ENCODE measurements at places on chromosomes 2 and 18.
A peak's percentile ranks its signal among the peaks of the same experiment; 100 is the strongest.

DNA sequence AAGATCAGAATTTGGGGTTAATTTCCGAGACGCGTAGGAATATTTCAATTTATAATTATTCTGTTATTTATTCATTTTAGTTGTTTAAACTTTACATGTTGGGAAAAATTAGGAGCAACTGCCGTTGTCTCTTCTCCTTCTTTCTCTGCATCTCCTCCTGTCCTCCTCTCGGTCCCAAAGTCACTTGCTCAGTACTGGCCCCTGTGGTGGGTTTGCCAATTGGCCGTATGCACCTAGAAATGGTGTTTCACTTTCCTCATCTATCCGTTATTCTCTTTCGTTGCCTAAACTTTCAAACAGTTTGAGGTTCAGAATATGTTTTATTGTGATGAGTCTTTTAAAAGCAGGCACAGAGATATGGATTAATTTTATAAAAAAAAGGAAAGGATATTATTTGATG, 517.9 kb downstream of the PLCL1 start:
- DNase-seq, result no peak

DNA sequence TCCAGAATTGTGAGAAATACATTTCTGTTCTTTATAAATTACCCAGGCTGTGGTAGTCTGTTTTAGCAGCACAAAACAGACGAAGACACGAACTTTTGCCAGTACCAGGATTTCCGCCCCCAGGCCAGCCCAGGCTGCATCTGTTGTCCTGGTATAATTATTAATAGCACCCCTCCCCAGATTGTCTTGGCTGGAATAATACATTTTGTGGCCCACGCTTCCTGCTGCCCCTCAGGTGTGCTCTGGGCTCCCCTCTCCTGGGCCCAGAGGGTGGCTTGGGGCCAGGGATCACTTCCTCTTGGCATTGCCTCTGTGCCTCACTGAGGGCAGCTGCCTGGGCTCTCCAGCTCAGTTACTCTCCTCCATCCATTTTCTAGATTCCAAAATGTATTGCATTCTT, 102.1 kb upstream of the HS6ST1 start:
- DNase-seq, result no peak

DNA sequence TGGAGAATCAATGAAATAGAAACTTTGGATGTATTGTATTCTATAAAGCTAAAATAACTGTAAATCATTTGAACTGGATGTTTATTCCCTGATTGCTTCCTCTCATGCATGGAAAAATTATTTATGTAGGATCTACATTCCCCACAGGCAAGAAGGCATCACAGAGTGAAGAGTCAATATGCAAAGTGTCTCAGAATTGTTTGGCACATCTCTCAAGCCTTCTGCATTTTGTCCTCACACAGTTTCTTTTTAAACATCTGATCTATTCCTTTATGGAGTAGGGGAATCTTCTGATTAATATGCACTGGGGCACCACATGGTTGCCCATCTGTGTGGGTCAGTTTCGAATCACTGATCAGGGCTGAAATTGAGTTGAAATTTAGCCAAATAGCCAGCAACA, 465.4 kb downstream of the ZNF804A start:
- DNase-seq, result no peak

DNA sequence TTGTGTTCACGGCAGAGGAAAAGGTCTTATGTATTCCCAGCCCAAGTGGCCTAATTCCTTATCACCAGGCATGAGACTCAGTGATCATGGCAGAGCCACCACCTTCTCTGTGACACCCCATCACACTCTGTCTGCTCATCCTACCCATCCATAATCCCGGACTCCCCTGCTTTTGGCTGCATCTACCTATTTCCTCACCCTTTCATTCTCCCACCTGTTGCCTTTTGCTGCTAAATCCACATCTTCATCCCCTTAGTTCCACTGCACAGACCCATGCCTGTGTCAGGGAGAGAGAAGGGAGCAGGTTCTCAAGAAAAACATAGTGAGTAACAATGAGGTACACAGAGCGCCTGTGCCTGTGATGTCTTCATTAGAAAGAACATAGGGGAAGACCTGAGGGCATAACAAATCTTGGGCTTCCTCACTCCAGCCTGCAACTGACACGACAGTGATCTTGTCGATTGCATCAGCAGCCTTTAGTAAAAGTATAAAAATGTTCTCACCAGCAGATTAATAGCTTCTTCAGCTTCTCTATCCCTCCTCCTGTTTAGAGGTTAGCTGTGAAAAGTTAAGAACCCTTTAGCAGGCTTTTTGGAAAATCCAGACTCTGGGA, 246.5 kb upstream of the SPRED2 start:
- no peak for DNase-seq

- DNase-seq, result no peak
Observed at GRCh38 chr18:7645756-7646155, 78.6 kb downstream of the PTPRM start.

DNA sequence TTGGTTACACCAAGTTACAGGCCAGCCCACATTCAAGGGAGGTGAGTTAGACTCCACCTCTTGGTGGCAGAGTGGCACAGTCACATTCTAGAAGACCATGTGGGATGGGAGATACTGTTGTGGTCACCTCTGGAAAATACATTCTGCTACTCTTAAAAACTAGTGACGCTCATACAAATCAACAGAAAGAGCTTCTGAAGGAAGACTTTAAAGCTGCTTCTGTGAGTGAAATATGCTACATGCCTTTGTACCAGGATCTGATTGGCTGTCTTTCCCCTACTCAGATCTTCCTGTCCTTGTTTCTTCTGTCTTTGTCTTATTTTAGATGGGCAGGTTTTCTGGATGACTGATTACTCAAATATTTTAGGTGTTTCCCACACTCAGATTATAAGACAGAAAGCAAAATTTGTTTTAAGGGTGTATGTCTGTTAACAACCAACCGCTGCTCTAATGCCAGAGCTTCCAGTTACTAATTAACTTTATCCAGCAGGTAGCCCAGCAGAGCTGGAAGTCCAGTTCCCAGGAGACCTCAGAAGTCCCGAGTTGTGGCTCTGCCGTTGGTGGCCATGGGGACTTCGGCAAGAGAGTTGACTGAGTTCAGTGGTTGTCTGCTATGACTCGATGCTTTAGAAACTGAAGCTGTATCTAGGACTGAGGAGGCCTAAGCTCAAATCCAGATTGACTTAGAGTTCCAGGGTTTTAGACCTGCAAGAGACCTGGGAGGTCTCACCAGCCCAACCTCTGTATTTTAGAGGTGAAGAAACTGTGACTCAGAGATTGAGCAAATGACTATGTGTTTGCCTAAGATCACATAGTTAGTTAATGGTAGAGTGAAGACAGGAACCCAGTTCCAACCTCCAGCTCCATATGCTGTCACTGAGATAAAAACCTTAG, 7.4 kb downstream of the IL1R2 start:
- DNase-seq, result no peak

GRCh38 chr2:32963941-32964340, 17.2 kb downstream of the LTBP1 start:
- no peak for DNase-seq

GRCh38 chr2:180706694-180707093, 273.7 kb upstream of the UBE2E3 start:
- DNase-seq, result no peak

- DNase-seq, result no peak
Observed at GRCh38 chr2:45301307-45302277, 292.3 kb upstream of the SIX2 start.

- no peak for DNase-seq
Observed at GRCh38 chr2:19540739-19541525, 182.5 kb upstream of the OSR1 start.

DNA sequence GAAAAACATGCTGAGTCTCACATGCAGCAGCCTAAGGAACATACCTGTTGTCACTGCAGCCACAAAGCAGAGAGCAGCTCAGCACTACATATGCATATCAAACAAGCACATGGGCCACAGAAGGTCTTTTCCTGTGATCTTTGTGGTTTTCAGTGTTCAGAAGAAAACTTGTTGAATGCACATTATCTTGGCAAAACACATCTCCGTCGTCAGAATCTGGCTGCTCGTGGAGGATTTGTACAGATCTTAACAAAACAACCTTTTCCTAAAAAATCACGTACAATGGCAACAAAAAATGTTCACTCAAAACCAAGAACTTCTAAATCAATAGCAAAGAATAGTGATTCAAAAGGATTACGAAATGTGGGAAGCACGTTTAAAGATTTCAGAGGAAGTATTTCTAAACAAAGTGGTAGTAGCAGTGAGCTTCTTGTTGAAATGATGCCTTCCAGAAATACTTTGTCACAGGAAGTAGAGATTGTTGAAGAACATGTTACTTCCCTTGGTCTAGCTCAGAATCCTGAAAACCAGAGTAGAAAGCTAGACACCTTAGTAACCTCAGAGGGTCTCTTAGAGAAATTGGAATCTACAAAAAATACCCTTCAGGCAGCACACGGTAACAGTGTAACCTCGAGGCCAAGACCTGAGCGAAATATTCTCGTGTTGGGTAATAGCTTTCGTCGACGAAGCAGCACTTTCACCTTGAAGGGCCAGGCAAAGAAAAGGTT, 34.1 kb downstream of the ZNF407 start:
- DNase-seq, result no peak

- DNase-seq, result no peak
Observed at GRCh38 chr2:75564026-75564688, 3.4 kb upstream of the EVA1A start.

DNA sequence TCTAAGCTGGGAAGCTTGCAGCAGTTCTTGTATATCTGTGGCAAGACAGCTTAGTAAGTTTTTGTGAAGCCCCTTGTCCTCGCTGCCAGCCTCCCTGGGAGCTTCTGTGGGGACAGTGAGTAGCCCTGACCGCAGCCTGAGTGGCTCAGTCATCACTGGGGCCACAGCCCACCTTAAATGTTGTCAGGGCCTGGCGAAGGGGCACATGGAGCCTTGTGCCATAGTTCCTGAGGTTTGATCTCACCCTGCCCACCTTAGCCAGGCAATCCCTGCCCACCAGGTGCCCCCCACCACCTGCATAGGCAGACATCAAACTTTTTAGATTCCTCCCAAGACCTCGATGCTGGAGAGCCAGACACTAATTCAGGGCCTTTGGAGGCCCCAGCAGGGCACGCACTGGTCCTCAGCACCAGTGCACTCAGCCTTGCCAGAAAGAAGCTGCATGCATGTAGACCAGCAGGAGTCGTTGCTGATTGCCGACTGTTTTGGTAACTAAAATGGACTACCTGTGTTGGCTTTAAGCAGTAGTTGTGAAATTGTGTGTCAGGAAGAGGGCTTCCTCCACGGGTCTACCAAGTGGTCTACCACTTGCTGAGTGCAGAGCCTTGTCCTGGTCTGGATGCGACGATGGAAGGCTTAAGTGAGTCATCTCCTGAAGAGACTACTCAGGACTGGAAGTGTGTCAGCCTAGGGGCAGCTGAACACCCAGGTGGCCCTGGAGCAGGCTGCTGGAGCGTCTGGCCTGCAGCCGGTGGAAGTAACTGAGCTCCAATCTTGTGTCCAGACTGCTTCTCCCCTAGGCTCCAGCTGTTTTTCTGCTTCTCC, 233.1 kb downstream of the SEPTIN10 start:
- DNase-seq, result no peak

DNA sequence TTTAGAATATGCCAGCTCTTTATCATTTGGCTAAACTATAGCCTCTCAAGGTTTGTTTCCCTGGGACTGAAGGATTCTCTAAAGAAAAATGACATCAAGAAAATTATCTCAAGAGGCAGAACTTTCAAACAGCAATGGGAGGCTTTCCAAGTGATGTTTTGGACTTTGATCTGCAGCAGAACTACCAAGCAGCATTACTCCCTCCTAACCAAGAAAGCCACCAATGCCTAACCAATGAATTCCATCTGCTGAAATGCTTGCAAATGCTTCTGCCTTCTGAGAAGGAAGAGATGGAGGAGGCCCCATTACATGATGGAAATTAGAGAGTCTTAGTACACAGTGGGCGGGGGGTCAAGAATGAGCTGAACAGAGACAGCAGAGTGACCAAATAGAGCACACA, 95.1 kb upstream of the SLC35G4 start:
- DNase-seq, result no peak

GRCh38 chr2:37544591-37545031, 126.8 kb downstream of the CDC42EP3 start:
- DNase-seq, result no peak

DNA sequence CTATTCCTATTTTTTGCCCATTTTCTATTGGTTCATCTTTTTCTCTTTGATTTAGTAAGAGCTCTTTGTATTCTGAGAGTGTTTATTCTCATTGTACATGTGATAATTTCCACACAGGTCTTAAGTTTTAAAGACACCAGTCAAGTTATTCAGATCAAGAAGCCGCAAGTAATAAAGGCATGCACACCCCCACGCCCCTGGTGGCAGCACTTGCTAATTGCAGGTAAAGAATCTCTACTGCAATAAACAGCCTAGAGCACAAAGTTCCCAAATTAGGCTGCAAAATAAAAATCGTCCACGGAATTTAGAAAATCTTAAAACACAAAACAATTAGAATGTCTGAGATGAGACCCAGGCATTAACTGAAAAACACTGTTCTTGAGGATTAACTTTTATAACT, 45.2 kb downstream of the ST3GAL5 start:
- no peak for DNase-seq

DNA sequence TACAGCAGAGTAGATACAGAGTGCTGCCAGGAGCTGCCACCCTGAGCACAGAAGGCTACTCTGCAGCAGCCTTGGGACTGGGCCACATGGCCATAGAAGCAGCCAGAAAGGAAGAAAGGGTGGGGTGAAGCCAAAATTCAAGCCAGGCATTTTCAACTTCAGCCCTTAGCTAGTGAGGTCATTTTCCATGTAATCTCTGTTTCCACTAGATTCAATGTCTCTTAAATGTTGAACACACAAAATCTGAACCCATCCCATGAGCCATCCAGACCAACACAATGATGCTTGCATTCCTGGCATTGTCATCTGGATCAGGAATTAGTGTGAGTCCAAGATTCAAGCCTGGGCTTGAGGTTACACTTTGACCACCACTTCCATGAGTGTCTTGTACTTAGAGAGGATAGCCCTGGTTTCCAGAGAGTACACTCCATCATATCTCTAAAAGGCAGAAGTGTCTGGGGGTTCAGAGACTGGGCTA, 243.6 kb downstream of the OSR1 start:
- DNase-seq, result no peak

GRCh38 chr18:61001138-61001537, 332.1 kb upstream of the CDH20 start:
- DNase-seq, result no peak

DNA sequence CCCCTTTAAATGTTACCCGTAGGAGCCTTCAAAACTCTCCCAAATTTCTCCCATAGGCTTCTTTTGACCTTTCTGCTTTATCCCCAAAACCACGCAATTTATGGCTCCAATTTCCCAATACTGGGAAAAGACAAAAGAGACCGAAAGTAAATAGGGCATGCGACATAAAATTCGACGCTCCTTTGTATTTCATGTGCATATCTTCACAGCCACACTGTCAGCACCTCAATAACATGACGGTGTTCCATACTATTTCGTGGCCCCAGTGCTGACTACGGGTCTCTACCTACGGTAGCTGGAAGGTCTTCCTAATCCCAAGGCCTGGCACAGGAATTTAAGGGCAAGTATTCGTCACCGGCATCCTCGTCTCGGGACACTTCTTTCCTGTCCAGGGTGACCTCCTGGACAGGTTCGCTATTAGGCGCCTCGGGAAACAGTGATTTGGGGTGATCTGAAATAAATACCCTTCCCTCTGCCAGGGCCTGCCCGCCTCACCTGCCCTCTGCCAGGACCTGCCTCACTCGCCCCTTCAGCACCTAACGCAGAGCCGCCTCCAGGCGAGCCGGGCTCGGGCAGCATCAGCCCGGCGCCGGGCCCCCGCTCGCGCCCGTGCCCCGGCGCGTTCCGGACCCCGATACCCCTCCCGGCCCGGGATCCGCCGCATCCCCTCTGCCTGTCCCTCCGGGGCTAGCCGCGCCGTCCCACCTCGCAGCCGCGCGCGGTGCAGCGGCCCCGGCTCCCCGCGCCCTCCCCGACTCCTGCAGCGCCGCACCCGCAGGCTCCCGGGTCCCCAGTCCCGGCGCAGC, 680 bp downstream of the DTNB start:
- peak; percentile 40 for DNase-seq

Data from stimulated activated CD4-positive, alpha-beta T cell treated with anti-CD3 and anti-CD28 coated beads, Interleukin-1b, Interleukin-23, amount 100 ng/mL, for 24 hours (primary cell).